ENCODE measurements at places on chromosomes 2 and 18.

DNA sequence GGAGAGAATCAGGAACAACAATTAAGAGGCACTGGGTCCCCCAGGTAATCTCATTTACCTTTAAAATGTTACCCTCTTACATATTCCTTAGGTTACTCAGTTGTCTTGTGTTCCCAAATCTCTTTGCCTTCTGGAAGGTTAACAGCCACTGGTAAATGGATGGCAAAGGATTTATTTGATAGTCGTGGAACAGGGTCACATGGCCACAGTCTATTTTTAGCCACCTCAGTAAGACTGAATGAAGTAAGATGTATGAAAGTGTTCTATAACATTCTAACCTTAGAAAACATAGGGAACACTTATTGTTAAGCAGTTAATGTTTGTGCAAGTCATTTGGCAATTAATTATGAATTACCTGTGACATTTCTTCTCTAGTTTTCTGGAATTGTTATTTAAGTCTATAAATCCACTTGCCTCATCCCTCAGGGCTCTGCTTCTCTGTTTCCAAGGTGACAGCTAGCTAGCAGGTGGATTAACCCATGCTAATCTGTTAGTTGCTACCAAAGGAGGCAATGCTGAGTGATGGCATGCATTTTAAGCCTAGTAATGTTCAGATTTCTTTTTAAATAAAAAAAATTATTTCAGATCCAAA, 211.0 kb downstream of the PIK3C3 start:
- DNase-seq: no peak

- no peak for DNase-seq
Measured at GRCh38 chr2:108921096-108922030, 67.7 kb downstream of the EDAR start.

GRCh38 chr2:144350151-144350802, 169.6 kb downstream of the ZEB2 start:
- no peak for DNase-seq

GRCh38 chr2:1301056-1301455, 112.2 kb upstream of the TPO start:
- DNase-seq: peak; percentile 57

- no peak for DNase-seq
Measured at GRCh38 chr2:219000569-219000960, 7.3 kb upstream of the CRYBA2 start.

DNA sequence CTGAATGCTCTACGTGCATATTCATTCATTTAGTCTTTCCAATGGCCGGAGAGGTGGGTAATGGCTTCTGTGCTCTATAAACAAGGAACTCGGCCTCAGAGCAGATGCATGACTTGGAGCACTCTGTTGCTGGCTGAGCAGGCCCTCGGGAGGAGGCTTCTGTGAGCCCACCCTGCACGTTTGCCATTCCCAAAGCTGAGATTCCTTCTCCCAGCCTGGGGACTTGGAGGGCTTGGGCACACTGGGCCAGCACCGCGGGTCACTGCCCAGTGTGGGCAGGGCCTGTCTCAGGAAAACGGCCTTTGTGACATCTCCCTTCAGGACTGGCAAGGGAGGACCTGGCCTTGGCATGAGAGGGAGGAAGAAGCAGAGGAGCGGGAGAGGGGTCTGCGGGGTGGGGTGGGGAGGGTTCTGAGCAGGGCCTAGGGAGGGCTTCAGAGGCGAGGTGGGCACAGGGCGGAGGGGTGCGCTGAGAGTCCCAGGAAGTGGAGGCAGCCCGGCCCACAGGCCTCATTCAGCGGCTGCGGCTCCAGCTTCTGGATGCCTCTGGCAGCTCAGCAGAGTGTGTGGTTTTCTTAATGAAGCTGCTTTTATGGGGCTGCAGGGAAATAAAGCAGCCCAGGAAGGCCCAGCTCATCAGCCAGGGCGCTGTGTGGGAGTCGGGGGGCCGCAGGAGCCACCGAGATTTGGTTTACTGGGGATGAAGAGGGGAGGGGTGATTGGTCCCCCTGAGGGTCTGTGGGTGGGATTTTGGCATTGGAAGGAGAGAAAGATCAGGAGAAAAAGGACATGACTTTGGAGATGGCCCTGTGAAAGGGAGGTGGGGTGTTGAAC, 51.7 kb upstream of the OTOF start:
- DNase-seq: peak; percentile 62

GRCh38 chr2:135451966-135452365, 79.1 kb downstream of the ZRANB3 start:
- no peak for DNase-seq

DNA sequence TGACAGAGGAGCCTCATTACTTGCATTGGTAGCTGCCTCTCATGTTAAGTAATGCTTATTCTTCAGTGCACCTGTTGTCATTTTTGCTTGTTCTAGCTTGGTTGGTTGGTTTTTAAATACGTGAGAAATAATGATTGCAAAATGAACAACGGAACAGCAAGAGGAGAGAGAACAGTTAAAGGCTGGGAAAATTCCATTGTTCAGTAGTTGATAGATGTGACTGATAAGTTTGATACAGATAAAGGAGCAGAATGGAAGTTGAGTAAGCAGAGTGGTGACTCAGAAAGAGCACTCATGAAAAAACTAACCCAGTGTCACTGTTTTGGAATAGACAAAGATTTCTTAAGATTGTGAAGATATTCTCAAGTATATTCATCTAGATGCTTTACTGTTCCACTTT, 50.5 kb downstream of the MTA3 start:
- no peak for DNase-seq

DNA sequence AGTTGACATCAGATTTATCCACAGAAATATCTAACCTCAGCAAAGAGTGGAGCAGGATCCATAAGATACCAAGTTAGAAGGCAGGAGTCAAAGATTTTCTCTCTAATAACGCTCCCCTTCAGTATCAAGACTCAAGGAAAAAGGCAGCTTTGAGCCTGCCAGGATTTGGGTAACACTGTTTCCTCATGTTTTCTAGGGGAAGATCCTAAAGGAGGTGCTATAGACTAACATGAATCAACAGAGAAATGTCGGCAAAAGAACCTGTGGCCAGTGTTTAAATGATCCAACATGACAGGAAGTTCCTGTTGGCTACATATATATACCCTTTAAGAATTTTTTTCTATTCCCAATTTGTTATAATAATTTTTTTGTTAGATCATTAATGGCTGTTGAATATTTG, 402.3 kb downstream of the TGIF1 start:
- no peak for DNase-seq

GRCh38 chr2:70044290-70045040, 42.8 kb upstream of the PCBP1 start:
- DNase-seq: no peak

GRCh38 chr18:39661856-39662366, 2096.3 kb upstream of the CELF4 start:
- DNase-seq: no peak

Measured in posterior cingulate gyrus (tissue), 11 donors.